ENCODE measurements at places on chromosomes 7 and 10.

DNA sequence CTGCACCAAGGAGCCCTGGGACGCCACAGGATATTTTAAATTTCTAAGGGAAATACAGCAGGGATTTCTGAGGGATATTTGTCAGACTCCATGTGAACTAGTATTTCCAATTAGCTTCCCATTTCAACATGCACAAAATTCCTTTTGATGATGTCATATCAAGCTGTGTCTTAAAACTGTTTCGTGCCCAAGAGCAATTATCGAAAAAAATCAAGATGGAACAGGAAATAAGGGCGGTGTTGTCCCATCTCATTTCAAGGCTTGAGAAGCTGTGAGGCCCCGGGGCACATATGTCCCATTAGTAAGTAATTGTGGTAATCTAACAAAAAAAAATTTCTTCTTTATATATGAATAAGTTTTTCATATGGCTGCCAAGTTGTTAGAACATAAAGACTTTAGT, 47.4 kb downstream of the PPP1R17 start:
- peak; percentile 10 for DNase-seq

GRCh38 chr7:100208911-100209408, 10.8 kb upstream of the PVRIG start:
- no peak for DNase-seq

DNA sequence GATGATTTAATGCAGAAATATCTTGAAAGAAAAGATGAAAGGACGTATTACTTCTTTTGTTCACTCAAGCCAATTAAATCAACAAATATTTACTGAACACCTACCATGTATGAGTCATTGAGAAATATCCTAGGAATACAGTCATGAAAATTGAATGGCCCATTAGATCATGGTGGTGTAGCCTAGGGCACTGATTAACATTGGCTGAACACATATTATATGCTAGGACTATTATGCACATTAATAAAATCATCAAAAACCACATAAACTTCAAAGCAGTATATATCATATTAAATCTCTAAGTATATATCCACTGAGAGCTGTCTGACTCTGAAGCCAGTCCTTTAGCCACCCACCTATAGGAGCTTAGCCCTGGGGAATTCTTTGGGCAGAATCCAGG, 41.8 kb downstream of the FAM204A start:
- no peak for DNase-seq

GRCh38 chr10:45023426-45023825, 22.7 kb downstream of the ZNF22 start:
- DNase-seq = no peak

- peak; percentile 80 for DNase-seq
Observed at GRCh38 chr7:16071246-16071857, 350.0 kb downstream of the CRPPA start.

DNA sequence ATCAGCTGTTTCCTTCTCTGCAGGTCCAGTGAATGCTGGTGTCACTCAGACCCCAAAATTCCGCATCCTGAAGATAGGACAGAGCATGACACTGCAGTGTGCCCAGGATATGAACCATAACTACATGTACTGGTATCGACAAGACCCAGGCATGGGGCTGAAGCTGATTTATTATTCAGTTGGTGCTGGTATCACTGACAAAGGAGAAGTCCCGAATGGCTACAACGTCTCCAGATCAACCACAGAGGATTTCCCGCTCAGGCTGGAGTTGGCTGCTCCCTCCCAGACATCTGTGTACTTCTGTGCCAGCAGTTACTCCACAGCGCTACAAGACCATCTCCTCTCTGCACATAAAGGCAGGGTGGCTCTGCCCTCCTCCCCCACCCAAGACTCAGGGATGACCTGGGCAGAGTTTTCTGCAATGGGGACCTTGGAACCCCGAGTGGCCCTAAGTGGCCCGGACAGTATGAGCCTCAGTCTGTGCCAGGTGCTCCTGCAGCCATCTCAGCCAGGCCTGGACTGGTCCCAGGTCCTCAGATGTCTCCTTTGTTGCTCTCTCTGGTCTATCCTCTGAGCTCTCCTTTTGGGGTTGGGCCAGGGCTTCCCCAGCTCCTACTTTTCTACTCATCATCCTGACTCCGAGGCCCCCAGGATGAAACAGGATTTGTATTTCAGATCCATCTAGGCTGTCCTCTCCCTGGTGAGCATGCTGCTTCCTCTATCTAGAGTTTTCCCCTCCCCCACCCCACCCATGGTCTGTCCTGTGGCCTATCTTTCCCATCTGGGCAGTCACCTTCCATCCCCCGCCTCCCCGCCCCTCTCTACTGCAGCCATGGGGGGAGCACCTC, 212.1 kb upstream of the PRSS58 start:
- DNase-seq = no peak

DNA sequence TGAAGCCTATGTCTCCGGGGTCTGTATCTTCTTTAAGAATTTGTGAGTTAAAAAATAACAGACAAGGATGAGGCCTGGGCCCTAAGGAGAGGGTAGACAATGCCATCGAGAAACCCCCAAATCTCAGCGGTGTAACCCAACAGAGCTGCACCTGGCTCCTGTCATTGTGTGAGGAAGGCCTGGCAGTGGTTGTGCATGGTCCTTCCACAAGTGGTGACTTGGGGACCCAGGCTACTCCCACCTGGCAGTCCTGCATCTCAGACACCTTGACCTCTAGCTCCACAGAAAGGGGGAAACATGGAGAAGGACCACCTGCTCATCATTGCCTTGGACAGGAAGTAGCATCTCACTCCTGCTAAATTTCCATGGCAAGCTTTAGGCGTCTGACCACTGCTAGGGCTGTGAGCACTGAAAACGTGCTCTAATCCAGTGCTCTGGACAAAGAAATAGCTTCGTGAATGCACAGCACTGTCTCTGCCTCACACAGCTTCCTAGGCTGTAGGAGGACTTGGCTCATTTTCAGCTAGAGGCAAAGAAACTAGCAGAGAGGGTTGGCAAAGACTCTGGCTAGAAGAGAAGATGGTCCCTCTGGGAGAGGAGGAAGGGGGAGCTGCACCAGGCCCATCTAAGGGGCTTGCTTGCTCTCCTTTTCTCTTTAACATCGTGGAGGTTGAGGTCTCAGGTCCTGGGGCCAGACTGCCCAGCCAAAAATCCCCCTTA, 273.9 kb upstream of the ZMIZ1 start:
- DNase-seq = no peak

GRCh38 chr10:26557641-26558014, 119.5 kb downstream of the APBB1IP start:
- peak; percentile 25 for DNase-seq

GRCh38 chr10:74150204-74150989, at the start of gene AP3M1:
Gene AP3M1, minus strand, starts transcription at chr10:74150828. Its CDS starts 12,449 bp downstream, at chr10:74138379.
- DNase-seq = no peak

DNA sequence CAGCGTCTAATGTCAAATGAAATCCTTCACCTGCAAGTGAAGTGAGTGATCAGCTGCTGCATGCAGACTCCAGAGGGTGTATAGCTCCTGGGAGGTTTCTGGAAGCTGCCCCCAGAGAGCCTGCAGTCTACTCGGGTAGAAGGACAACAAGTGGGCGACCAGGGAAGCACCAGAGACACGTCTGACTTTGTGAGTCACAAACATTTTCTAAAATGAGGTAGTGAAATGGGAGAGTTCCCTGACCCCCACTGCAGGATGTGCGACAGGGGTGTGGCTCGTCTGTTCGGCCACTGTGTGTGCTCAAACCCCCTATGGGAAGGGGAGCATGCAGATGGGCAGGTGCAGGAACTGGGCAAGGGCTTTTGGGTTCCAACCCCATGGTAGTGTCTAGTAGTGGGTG, 177.1 kb upstream of the PRKCQ start:
- DNase-seq = no peak
